ENCODE measurements at places on chromosomes 4 and X.

DNA sequence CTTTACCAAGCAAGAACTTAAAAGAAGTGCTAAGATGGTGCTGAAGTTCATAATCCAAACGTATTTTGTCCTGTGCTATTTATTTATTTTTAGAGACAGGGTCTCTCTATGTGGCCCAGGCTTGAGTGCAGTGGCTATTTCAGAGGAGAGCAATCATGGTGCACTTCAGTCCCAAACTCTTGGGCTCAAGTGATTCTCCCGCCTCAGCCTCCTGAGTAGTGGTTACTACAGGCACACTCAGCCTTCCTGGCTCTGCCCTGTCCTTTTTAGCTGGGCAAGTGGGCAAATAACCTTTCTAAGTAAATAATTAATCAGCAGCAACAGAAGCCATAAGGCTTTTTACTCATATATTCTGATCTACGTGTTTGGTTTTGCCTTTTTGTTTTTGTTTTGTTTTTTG lies 2.6 kb downstream of the NSD2 start:
- peaks cover 30% of the 10 kb centered on the region for H3K36me3 ChIP-seq
- H3K27ac ChIP-seq: peak overlapping the region; percentile 54
- DNase-seq: no peak
- H3K4me1 ChIP-seq: peaks cover 38% of the 10 kb centered on the region
- peak overlapping the region; percentile 99 for H3K4me3 ChIP-seq
- no peaks in the 10 kb centered on the region for H3K27me3 ChIP-seq

DNA sequence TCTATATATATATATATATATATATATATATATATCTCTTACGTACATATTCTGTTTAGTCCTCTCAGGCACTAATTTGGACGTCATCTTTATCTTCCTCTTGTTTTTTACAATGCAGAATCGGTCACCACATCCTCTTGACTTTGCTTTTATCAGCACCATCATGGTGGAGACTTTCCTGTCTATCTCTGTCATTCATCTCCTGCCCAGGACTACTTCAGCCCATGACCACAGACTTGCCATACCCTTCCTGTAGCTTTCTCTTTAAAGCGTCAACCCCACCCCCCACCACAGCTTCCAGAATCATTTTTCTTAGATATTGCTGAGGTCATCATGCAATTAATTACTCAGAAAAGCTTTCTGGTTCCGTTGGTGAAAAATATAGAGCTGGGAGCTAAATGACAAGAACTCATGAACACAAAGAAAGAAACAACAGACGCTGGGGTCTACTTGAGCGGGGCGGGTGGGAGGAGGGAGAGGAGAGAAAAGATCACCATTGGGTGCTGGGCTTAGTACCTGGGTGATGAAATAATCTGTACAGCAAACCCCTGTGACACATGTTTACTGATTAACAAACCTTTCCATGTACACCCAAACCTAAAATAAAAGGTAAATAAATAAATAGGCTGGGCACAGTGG lies 30.5 kb upstream of the PRKX start:
- H3K27me3 ChIP-seq: no peaks in the 10 kb centered on the region
- DNase-seq: peak; percentile 53
- peaks cover 44% of the 10 kb centered on the region for H3K4me1 ChIP-seq
- peaks cover 17% of the 10 kb centered on the region for H3K36me3 ChIP-seq
- H3K27ac ChIP-seq: peak overlapping the region; percentile 85

- no peaks in the 10 kb centered on the region for H3K27me3 ChIP-seq
- no peak overlapping the region for H3K27ac ChIP-seq
- no peak for DNase-seq
- no peaks in the 10 kb centered on the region for H3K36me3 ChIP-seq
- peaks cover 5% of the 10 kb centered on the region for H3K4me1 ChIP-seq
Measured at GRCh38 chrX:37712458-37712857, 26.9 kb downstream of the XK start.

GRCh38 chr4:47597696-47598095 lies 112.6 kb downstream of the ATP10D start:
- H3K27ac ChIP-seq: no peak overlapping the region
- no peaks in the 10 kb centered on the region for H3K4me1 ChIP-seq
- no peak for DNase-seq

- peaks cover 26% of the 10 kb centered on the region for H3K36me3 ChIP-seq
- no peak overlapping the region for H3K27ac ChIP-seq
- H3K27me3 ChIP-seq: no peaks in the 10 kb centered on the region
- H3K4me1 ChIP-seq: peaks cover 52% of the 10 kb centered on the region
Measured at GRCh38 chrX:19810802-19811201, 76.6 kb downstream of the SH3KBP1 start.

DNA sequence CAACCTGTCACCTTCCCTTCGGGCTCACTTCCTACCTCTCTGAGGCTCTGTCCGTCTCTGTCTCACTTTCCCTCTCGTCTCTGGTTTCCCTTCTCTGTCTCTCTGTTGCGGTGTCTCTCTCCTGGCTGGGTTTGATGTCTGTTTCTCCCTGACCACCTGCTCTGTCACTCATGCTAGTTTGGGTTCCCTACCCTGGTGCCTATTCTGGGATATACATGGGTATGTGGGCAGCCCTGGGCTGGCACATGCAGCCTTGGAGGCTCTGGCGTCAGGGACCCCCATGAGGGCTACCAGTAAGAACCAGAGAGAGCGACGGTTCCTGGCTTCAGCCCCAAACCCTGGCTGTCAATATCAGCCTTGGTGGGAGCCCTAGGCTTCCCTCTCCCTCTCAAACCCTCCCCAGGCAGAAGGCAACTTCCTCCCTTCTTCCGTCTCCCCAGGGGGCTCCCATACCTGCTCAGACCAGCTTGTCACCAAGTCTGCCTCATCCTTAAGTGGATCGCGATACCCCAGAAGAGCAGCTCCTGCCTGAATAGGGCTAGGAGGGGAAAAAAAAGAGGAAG lies 314 bp downstream of the DNASE1L1 start:
- H3K4me3 ChIP-seq: peak overlapping the region; percentile 72
- no peaks in the 10 kb centered on the region for H3K27me3 ChIP-seq
- H3K27ac ChIP-seq: peak overlapping the region; percentile 19
- H3K36me3 ChIP-seq: peaks cover 17% of the 10 kb centered on the region
- no peak for DNase-seq
- peaks cover 11% of the 10 kb centered on the region for H3K4me1 ChIP-seq

DNA sequence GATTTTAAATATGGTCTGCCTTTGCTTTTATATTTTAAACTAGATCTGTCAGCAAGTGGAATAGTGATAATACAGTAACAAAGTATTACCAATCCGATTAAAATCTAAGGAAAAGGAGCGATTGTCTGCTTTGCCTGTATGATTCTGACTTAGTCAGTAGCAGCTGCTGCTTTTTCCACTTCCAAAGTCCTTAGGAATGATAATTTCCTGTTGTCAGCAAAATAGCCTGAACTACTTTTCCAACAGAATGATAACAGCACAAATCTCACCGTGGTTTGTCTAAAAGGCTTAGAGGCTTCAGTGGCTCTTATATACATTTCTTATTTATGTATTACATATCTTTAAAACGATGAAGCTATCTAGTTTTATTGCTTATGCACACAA lies 290.0 kb downstream of the ANK2 start:
- H3K27me3 ChIP-seq: peaks cover 15% of the 10 kb centered on the region
- no peak overlapping the region for H3K4me3 ChIP-seq
- H3K36me3 ChIP-seq: no peaks in the 10 kb centered on the region
- no peaks in the 10 kb centered on the region for H3K4me1 ChIP-seq
- H3K27ac ChIP-seq: no peak overlapping the region
- DNase-seq: no peak

GRCh38 chr4:187477224-187477623 lies 518.3 kb upstream of the ZFP42 start:
- DNase-seq: no peak
- no peaks in the 10 kb centered on the region for H3K4me1 ChIP-seq
- no peak overlapping the region for H3K27ac ChIP-seq
- no peaks in the 10 kb centered on the region for H3K27me3 ChIP-seq
- H3K4me3 ChIP-seq: no peak overlapping the region
- no peaks in the 10 kb centered on the region for H3K36me3 ChIP-seq

DNA sequence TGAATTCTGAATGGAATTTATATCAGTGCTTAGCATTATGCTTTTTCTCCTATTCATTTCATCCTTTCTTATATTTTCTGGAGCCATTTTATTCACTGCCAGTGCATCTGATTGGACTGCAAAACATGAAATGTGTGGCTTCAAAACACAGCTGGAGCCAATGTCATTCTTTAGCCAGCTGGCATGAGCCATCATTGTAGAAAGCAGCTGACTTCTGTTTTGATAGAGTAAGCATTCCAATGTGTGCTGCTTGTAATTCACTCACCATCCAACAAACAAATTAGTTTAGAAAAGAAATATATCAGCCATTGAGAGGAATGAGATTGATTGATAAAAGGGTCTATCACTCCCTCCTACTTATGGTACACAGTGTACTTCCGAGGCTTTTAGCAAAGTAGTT lies 2616.0 kb downstream of the ARAP2 start:
- H3K27ac ChIP-seq: no peak overlapping the region
- H3K27me3 ChIP-seq: no peaks in the 10 kb centered on the region
- no peak for DNase-seq
- H3K4me3 ChIP-seq: no peak overlapping the region

DNA sequence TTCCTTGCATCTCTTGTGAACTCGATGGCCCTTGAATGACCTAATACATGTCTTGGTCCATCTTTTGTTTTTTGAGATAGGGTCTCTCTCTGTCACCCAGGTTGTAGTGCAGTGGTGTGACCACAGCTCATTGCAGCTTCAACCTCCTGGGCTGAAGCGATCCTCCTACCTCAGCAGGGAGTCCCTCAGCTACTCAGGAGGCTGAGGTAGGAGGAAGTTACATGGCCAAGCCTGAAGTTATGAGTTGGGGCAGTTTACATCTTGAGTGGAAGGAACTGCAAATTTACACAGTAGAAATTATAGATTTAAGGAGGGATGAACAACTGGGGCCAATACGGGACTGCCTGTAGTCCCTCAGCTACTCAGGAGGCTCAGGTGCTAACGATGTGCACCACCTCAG lies 97.2 kb upstream of the METTL14 start:
- H3K4me1 ChIP-seq: peaks cover 11% of the 10 kb centered on the region
- no peak for DNase-seq
- H3K27me3 ChIP-seq: peaks cover 4% of the 10 kb centered on the region
- no peak overlapping the region for H3K27ac ChIP-seq

DNA sequence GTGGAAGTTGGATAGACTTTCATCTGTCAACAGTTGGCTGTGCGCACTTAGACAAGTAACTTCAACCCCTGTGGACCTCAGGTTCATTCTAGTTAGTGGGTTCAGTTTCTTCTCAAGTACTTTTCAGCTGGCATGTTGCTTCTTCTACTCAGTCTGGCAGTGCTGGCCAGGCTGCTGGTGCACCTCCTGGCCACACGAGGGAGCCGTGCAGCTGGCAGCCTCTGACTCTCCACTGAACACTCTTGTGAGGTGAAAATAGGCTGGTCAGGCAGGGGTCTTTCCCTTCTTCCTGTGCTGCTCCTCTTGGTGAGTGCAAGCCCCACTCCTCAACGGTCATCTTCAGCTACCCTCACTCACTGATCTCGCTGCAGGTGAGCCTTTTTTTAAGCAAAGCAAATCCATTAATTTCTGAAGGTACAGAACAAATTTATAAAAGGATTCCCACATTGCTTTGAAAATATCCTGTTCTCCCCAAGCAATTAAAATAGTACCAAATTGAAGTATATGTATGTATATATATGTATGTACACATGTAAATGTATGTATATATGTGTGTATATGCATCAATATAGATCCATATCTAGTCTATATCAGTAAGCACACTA lies 30.6 kb downstream of the LONRF3 start:
- H3K27me3 ChIP-seq: no peaks in the 10 kb centered on the region
- no peak overlapping the region for H3K27ac ChIP-seq
- no peaks in the 10 kb centered on the region for H3K36me3 ChIP-seq
- DNase-seq: peak; percentile 13

DNA sequence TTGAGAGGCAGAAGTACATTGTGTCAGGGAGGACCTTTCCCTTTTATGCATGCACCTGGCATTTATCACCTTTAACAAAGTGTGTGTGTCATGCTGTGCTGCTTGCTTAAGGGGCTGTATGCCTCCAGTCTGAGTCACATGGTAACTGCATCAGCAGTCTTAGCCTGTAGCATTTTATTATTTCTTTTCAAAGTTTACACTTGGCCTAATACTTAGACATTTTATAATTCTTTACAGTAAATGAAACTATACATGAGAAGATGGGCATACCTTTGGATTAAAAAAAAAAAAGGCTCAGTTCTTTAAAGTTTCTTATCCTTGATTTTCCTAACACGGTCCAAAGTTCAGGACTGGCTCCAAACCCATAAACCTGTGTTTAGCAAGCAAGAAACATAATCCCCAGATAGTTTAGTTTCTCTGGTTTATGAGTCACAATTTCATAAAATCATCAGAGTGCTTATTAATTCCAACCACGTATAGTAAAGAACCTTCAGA lies 14.6 kb downstream of the NPNT start:
- H3K4me1 ChIP-seq: no peaks in the 10 kb centered on the region
- H3K27me3 ChIP-seq: peaks cover 1% of the 10 kb centered on the region
- no peak overlapping the region for H3K27ac ChIP-seq
- DNase-seq: no peak
- no peak overlapping the region for H3K4me3 ChIP-seq

DNA sequence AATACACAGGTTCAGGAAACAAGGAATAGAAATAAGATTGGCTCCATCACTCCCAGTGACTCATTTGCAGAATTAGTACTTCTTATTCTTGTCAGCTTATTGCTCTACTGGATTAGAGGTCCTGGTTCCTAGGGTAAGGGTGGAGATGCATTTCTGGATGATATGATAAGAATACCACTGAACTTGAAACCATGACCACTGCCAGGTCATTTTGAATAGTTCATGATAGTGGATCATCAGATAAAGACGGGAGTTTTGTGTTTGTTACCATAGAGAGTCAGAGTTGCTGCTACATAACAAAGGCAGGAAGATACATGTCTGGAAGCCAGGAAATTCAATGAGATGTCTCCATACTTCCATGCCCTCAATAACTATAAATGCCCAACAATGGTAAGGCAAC lies 109.2 kb upstream of the FAT1 start:
- no peak overlapping the region for H3K27ac ChIP-seq
- no peak overlapping the region for H3K4me3 ChIP-seq
- no peaks in the 10 kb centered on the region for H3K27me3 ChIP-seq
- no peaks in the 10 kb centered on the region for H3K36me3 ChIP-seq
- no peaks in the 10 kb centered on the region for H3K4me1 ChIP-seq

- peaks cover 8% of the 10 kb centered on the region for H3K4me1 ChIP-seq
- no peak overlapping the region for H3K27ac ChIP-seq
- peaks cover 10% of the 10 kb centered on the region for H3K27me3 ChIP-seq
- H3K36me3 ChIP-seq: no peaks in the 10 kb centered on the region
Measured at GRCh38 chrX:13990126-13990800, 39.4 kb downstream of the GEMIN8 start.

- DNase-seq: no peak
- H3K4me1 ChIP-seq: no peaks in the 10 kb centered on the region
- no peaks in the 10 kb centered on the region for H3K36me3 ChIP-seq
- H3K27me3 ChIP-seq: no peaks in the 10 kb centered on the region
Measured at GRCh38 chrX:67408423-67409079, 135.3 kb upstream of the AR start.

GRCh38 chr4:149825336-149825735 lies 9.7 kb upstream of the IQCM start:
- no peaks in the 10 kb centered on the region for H3K36me3 ChIP-seq
- DNase-seq: no peak
- H3K27me3 ChIP-seq: no peaks in the 10 kb centered on the region
- no peak overlapping the region for H3K27ac ChIP-seq
- H3K4me1 ChIP-seq: no peaks in the 10 kb centered on the region

Measured in activated T-helper 2 cell treated with anti-CD3 and anti-CD28 coated beads, Interferon-gamma antibody, Interleukin-2, Interleukin-4, amounts not matched to agents 10 μg/mL and 5 μg/mL and 100 μg/mL, durations not matched to agents 14 hours and 24 hours and 36 hours (primary cell).